ENCODE measurements at places on chromosomes 1 and 21. TPM values are rescaled to one million over a fixed set of nuclear protein-coding genes. Genes with fewer than 3 reads are reported as not detected.

SSR2 gene
- total RNA-seq, result 261 TPM

COL24A1 gene
- total RNA-seq, result 0.74 TPM

DNA sequence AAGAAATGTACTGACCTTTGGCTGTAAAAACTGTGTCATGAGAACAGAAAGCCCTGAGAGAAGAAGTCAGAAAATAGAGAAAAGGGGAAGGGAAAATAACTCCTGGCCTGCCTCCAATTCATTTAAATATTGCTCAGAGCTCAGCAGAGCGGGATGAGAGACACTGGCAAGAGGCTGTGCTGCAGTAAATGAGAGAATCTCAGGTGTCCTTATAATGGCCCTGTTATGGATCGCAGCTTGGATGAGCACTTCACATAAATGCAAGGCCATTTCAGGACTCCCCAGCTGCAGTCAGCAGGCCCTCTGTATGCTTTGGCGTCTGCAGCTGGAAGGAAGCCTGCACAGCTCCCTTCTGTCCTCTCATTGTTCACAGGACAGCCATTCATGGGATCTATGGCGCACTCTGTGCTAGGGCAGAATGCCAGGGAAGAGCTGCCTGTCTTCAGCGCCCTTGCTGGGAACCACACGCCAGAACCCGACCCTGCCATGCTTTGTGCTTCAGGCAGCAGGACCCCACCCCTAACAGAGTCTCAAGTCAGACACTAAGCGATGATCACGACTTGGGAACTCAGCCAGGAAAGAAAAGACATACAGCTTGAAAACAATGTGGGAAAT is 20.7 kb upstream of the ABCB10 start:
- no peaks in the 10 kb centered on the region for H3K36me3 ChIP-seq
- no peak overlapping the region for H3K27ac ChIP-seq
- H3K4me3 ChIP-seq, result no peak overlapping the region
- H3K4me1 ChIP-seq, result peaks cover 6% of the 10 kb centered on the region
- H3K27me3 ChIP-seq, result no peaks in the 10 kb centered on the region

DNA sequence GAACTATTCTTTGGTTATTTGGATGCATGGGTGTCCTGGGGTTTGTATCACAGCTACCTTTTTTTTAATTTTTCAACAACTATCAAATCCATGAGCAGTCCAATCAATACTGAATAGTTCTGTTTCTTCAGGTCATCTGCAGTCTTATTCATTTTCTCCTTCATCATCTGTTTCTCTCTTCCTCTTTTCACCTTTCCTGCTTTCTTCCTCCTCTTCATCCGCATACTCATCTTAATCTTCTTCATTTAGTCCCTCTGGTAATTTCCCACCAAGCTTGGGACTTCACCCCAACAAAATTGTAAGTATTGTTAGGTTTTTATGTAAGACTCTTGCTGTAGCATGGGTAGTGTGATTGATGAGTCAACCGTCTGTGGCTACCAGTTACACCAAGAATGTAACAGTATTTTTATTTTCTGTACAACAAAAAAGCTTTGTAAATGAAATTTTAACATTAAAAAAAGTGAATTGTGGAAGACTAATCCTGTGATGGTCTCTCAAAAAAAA is 184.1 kb upstream of the RNPC3 start:
- DNase-seq, result no peak
- H3K4me1 ChIP-seq, result no peaks in the 10 kb centered on the region
- H3K4me3 ChIP-seq, result no peak overlapping the region
- no peak overlapping the region for H3K27ac ChIP-seq
- H3K27me3 ChIP-seq, result no peaks in the 10 kb centered on the region
- no peaks in the 10 kb centered on the region for H3K36me3 ChIP-seq

DNA sequence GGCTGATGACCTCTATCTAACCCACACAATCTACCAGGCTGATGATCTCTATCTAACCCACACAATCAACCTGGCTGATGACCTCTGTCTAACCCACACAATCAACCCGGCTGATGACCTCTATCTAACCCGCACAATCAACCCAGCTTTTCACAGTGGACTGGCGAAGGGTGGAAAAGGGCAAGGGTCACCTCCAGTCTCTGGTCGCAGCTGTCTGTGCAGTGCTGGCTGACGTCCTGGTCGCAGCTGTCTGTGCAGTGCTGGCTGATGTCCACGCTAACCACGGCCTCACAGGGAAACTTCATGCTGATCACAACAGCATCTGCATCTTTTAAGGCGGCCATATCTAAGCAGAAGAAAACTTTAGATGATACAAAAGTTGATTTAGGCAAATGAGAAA is 12.2 kb upstream of the CCDC27 start:
- no peak overlapping the region for H3K4me3 ChIP-seq
- H3K27ac ChIP-seq, result no peak overlapping the region
- no peaks in the 10 kb centered on the region for H3K27me3 ChIP-seq
- no peak for DNase-seq
- H3K4me1 ChIP-seq, result no peaks in the 10 kb centered on the region
- no peaks in the 10 kb centered on the region for H3K36me3 ChIP-seq

- H3K36me3 ChIP-seq, result no peaks in the 10 kb centered on the region
- H3K27me3 ChIP-seq, result no peaks in the 10 kb centered on the region
- no peaks in the 10 kb centered on the region for H3K4me1 ChIP-seq
- no peak for DNase-seq
- H3K27ac ChIP-seq, result no peak overlapping the region
Measured at GRCh38 chr1:188247255-188247654, 1418.5 kb downstream of the PLA2G4A start.

DNA sequence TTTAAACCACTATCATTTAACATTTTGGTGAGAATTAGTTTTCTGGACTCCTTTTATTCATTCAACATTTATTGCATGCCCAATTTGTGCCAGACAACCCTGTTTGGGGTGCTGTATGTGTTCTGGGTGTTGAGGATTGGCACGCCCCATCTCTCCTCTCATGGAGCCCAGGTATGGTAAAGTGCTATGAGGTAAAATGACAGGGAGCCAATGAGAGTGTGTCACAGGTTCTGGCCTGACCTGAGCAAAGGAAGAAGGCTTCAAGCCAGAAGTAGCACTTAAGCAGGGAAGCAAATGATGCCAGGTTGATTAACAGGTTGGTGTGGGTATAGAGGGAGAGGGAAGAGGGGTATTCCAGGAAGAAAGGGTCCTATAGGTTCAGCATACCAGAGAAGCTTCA is 21.1 kb upstream of the SLC22A15 start:
- no peaks in the 10 kb centered on the region for H3K27me3 ChIP-seq
- H3K36me3 ChIP-seq, result no peaks in the 10 kb centered on the region
- DNase-seq, result no peak
- H3K4me3 ChIP-seq, result no peak overlapping the region
- H3K4me1 ChIP-seq, result no peaks in the 10 kb centered on the region

DNA sequence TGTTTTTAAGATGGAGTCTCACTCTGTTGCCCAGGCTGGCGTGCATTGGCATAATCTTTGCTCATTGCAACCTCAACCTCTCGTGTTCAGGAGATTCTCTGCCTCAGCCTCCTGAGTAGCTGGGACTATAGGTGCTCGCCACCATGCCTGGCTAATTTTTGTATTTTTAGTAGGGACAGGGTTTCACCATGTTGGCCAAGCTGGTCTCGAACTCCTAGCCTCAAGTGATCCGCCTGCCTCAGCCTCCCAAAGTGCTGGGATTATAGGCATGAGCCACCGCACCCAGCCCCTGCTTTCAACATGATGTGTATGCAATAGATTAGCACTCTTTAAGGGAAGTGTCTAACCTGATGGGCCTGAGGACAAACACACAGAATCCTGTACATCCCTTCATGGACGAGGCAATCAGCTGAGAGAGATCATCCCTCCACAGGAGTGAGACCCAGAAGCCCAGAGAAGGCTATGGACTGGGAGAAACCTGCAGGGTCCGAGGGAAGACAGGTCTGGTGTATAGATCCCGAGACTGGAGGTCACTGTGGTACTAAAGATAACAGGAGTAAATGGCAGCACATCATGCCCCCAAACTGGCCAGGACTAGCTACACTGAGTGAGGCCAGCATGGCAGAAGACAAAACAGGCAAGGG is 5.6 kb upstream of the DEGS1 start:
- H3K27ac ChIP-seq, result no peak overlapping the region
- no peaks in the 10 kb centered on the region for H3K36me3 ChIP-seq
- DNase-seq, result no peak
- H3K4me1 ChIP-seq, result no peaks in the 10 kb centered on the region

Measured in ovary (tissue), 10 donors.